HS-27A (cell line): ENCODE measurements at places on chromosomes 4 and X.

DNA sequence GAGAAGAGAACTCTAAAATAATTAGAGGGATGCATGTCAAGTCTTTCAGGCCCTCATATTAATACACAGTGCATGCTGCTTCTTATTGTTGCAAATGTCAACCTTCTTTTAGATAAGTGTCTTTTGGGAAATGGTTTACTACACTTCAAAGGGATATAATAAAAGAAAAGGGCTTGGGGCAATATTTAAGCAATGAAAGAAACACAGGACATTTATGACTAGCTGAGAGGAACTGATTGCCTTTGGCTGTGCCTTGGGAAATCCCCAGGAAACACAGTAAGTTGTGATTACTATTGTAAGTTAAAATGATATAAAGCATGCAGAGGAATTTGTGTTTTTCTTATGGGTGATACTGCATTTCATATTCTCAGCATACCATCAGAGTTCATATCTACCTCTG, 1036.2 kb upstream of the GRID2 start:
- DNase-seq = no peak

- no peak for DNase-seq
Observed at GRCh38 chr4:156176896-156177295, 223.2 kb upstream of the CTSO start.

- no peak for DNase-seq
Observed at GRCh38 chr4:156584100-156584499, 387.5 kb downstream of the PDGFC start.

DNA sequence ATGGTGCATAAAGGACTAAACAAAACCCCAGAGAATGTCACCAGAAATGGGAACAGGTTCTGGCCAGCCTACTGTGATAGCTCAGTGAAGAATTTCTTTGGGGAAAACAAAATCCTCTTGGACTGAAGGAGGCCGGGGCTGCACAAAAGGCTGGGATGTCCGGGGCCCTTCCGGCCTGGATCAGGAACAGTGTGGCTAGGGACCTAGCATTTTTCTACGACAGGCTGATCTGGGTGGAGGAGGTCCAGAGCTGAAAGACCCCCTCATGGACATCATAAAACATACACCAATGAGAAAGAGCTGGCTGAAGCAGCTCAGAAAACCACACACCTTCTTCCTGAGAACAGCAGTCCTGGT, 94.7 kb downstream of the BCOR start:
- DNase-seq = no peak

- DNase-seq = no peak
Observed at GRCh38 chr4:88816360-88816759, 118.7 kb upstream of the NAP1L5 start.
